ENCODE measurements at places on chromosomes 12 and 14.

GRCh38 chr14:103130965-103131364 is 7.7 kb downstream of the TNFAIP2 start:
- DNase-seq = no peak

- no peak for DNase-seq
Measured at GRCh38 chr12:15320881-15321280, 1.4 kb upstream of the PTPRO start.

GRCh38 chr12:48810903-48811431 is 7.3 kb upstream of the CACNB3 start:
- no peak for DNase-seq

GRCh38 chr12:129083121-129083840 is 230.0 kb downstream of the GLT1D1 start:
- no peak for DNase-seq

- DNase-seq = no peak
Measured at GRCh38 chr14:74616507-74616906, 4.5 kb upstream of the LTBP2 start.

- no peak for DNase-seq
Measured at GRCh38 chr12:114238808-114239207, 167.1 kb downstream of the TBX5 start.

DNA sequence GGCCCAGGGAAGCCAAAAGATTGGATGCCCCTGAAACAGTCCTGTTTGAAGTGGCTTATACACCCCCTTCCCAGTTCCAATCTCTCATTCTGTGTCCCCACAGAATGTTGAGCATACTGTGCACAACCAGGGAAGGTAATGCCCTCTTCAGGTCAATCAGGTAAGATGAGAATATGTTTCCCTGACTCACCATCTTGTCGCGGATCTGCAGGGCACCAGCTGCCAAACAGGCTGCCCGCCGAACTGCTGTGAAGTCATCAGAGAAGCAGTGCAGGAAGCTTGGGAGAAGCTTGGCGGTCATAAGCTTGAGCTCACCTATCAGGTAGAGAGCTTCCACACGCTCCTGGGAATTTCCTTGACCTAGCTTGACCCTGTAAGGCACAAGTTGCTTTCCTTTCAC is 9.6 kb downstream of the RIOX1 start:
- no peak for DNase-seq

DNA sequence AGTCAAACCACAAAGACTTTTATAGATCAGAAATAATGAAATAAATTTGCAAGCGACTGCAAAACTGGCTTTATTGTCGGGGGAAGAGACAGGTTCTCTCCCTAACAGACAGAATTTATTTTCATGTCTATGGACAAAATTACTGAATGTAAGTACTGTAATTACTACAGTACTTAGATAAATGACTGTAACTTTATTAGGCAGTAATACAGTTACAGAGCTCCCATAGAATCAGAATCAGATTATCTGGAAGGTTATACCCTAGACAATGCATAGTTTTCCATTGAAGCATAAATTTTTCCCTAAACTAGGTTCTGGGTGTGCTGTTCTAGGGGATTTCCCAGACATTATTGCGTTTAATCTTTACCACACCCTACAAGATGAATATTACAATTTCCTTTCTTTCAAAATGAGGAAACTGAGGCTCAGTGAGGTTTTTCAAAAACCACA is 114.2 kb downstream of the C12orf75 start:
- DNase-seq = no peak

DNA sequence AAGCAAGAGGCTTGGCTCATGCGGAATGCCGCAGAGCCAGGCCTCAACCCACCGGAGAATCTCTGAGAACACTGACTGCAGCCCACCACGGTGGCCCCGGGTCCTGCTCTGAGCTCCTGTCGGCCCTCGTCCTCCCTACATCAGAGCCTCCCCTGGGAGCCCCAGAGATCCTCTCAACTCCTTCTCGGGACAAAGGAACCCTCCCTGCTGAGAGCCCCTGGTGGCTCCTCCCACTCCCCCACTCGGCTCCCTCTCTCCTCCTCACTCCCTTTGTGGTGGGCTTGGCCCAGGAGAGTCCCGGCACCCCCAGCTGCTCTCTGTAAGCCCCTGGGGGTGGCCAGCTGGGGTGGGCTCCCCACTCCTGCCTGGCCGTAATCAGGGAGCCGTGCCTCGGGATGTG is 11.1 kb upstream of the INF2 start:
- no peak for DNase-seq

GRCh38 chr12:66709457-66709773 is 30.5 kb upstream of the GRIP1 start:
- no peak for DNase-seq

- no peak for DNase-seq
Measured at GRCh38 chr12:122032580-122032979, 10.9 kb downstream of the BCL7A start.

- no peak for DNase-seq
Measured at GRCh38 chr12:103326190-103326589, 169.6 kb downstream of the C12orf42 start.

DNA sequence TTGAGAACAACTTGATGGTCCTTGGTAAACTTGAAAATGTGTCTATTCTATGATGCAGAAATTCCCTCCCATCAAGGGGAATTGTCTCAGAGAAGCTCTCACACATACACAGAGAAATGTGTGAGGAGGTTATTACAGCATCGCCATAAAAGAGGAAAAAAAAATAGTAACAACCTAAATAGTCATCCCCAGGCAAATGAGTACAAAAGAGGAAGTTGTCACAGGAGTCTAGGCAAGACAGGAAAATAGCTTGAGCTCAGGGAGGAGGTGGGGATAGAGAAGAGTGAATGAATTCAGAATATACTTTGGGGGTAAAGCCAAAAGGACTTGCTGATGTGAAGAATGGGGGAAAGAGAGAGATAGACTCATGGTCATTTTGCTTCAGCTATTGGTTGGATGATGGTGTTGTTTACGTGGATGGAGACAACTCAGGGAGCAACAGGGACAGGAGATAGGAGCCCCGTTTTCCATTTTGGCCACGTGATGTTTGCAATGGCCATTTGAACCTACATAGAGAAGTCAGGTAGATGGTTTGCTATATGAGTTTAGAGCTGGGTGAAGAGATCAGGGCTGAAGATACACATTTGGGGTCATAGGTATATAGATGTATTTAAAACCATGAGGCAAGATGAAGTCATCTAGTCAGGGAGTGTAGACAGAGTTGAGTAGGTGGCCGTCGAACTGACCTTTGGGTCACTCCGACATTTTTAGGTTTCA is 20.3 kb downstream of the LRRC74A start:
- no peak for DNase-seq

DNA sequence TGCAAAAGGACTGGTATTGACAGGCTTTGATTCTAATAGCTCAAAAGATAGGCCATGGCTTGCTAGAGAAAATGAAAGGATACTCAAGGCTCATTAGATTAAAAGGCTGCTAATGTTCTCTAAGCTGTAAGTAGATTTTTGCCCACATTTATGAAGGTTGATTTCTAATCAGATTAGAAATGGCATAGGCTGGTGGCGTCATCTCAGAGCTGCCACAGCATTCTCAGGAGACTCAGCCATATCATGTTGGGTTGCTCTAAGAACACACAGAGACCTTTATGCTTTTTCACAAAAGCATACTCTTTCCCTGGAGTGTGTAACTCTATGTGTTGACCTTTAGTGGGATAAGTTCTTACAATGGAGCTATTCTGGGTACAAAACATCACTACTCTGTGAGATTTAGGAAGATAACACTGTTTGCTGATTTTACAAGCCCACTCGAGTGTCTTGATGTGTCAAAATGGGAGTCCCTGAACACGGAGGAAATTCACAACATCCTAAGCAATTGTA is 576.0 kb downstream of the NRXN3 start:
- no peak for DNase-seq

DNA sequence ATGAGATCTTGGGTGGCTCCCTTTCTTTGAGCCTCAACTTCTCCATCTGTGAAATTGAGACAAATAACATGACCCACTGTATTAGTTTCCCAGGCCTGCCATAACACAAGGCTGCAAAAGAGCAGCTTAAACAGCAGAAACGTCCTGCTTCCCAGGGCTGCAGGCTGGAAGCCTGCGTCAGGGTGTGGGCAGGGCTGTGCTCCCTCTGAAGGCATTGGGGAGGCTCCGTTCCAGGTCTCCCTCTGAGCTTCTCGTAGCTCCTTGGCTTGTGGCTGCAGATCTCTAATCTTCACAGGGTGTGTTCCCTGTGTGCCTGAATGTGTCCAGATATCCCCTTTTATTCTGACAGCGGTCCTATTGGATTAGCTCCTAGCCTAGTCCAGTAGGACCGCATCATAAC is 147.1 kb downstream of the VRK1 start:
- DNase-seq = no peak

DNA sequence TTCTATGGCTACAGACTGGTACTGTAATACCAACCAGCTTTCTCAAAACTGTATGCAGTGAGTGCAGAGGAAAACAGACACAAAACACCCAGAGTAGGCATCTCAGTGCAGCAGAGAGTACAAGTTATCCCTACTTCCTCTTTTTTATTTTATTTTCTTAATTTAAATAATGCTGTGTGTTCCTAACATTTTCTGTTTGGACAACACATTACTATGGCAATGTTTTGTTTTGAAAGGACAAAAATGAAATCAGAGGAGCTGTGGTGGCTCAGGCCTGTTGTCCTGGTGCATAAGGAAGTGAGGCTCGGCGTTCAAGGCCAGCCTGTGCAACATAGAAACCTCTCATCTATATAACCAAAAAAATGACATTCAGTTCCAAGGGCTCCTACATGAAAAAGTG is 33.7 kb upstream of the SELPLG start:
- no peak for DNase-seq

DNA sequence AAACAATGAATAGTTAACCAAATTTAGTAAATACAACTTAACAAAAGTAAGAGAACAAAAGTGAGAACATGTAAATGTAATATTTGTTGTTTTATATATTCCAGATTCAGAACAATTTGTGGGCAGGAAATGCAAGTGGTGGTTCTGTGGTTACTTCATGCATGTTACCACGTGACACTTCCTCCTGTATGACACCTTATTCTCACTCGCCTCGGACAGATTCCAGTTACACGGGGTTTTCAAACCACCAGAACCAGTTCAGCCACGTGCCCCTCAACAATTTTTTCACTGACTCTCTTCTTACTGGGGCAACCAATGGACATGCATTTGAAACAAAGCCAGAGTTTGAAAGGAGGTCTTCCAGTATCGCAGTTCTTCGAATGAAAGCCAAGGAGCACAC is 21.0 kb downstream of the ALX1 start:
- DNase-seq = no peak

DNA sequence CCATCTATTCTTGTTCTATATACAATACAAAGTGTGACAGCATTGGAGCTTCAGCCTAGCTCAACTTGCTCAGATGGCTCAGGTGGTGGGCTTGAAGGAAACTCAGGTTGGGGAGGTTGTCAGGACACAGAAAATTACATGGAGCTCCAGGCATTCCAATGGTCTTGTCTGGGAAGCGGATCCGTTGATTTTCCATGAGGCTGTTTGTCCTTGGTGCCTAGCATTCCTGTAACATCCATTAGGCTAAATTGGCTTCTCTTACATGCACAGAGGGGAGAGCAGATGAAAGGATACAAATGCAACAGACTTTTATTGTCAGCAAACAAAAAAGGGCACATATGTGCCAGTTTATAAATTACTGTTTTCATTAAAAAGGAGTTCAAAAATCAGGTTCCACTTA is 75.5 kb upstream of the OTX2 start:
- DNase-seq = no peak

GRCh38 chr12:124804011-124804621 is 59.5 kb downstream of the SCARB1 start:
- DNase-seq = no peak
